NCI-H345 (cell line): ENCODE measurements at places on chromosomes 3 and 15.

- DNase-seq = no peak
These were observed 8.7 kb upstream of the SETD5 start for GRCh38 chr3:9388562-9389272.

- DNase-seq = no peak
These were observed 50.9 kb upstream of the MAP3K13 start for GRCh38 chr3:185311991-185312390.

- peak; percentile 2 for DNase-seq
These were observed 37.0 kb upstream of the TRIM71 start for GRCh38 chr3:32780735-32781210.

DNA sequence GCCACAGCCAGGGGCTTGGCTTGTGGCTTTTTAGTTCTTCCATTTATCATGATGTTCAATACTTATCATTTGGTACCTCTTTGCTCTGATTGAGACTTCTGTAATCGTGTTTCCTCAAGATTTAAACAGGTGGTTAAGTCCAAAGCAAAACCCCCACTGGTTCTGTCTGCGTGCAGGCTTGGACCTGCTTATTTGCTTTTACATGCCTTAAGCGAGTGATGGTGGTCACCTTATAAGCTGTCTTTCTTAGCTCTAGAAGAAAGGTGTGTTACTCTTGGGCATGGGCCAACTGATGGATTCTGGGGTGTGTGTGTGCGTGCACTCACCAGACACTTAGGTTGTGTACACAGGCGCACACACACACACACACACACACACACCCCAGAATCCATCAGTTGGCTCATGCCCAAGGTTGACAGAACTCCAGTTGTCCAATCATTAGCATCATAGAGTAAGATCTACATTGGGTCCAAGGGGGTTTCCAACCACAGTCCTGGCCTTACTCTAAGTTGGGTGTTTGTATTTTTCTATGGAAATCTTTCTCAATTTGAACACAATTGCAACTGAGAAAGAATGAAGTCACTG is 1.2 kb downstream of the MYZAP start:
- DNase-seq = no peak

GRCh38 chr15:73394782-73395181 is 26.0 kb upstream of the HCN4 start:
- no peak for DNase-seq

DNA sequence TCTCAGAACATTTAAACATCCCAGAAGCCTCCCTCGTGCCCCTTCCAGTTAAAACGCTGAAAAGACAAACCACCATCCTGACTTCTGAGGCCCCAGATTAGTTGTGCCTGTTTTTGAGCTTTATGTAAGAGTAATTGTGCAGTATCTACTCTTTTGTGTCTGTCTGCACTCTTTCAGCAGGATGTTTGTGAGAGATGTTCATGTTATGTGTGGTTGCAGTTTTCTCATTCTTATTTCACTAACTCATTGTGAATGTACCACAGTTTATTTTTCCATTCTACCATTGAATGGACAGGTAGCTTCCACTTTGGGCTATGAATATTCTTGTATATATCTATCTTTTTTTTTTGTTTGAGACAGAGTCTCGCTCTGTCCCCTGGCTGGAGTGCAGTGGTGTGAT is 40.3 kb downstream of the MINAR1 start:
- no peak for DNase-seq

- DNase-seq = peak; percentile 12
These were observed 125.8 kb downstream of the LPP start for GRCh38 chr3:188279502-188280335.

DNA sequence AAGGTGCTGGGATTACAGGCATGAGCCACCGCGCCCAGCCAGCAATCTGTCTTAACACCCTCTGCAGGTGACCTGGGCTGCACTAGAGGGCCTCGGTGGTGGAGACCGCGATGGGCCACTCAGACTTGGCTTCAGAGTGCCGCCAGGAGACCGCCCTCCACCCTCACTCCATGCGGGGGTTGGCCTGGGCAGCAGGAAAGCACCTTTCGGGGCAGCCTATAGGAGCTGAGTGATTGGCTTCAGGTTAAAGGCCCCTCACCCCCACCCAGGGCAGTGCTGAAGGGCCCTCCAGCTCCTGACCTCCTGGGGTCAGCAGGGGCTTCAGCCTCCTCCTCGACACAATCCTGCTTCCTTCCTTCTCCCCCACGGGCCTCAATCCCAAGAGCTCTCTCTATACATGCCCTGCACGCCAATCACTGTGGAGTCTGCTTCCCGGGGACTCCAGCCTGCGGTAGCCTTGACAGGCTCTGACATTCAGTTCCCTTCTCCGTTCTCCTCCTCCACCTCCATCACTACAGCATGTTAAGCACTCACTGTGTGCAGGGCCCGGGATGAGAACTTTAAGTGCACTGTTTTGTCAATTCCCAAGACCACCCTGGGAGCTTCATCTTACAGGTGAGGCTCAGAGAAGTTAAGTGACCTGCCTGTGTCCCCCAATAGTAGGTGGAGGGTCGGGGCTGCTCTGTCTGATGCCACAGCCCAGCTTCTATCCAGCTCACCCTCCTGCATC is 225.3 kb downstream of the XXYLT1 start:
- no peak for DNase-seq
